Activated naive CD4-positive, alpha-beta T cell treated with anti-CD3 and anti-CD28 coated beads, Interleukin-2, amount 50 U/mL, for 72 hours (primary cell): ENCODE measurements at places on chromosomes 6 and 20. TPM values are rescaled to one million over a fixed set of nuclear protein-coding genes. Genes with fewer than 3 reads are reported as not detected.

GRCh38 chr6:2730353-2731107, 20.2 kb downstream of the MYLK4 start:
- DNase-seq, result no peak

GRCh38 chr6:82370788-82371187, 7.2 kb downstream of the TPBG start:
- no peak for DNase-seq

- no peak for DNase-seq
Measured at GRCh38 chr6:126156973-126157372, 170.6 kb downstream of the TRMT11 start.

DNA sequence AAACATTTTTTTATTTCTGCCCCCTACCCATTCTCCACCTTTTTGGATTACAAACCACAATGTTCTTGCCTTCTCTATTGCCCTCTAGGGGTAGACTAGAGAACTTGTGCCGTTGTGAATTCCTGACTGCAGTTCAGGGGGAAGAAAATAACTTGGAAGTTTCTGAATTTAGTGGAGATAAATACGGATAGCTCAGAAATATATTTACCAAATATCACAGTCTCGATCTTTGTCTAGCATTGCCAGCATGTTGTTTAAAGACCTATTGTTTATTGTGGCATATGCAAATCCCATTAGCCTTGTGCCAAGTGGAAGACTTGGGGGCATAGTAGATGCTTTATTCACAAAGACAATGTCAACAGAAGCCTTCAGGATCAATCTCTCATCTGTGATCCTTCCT, 154.1 kb upstream of the MMS22L start:
- no peak for DNase-seq

GRCh38 chr6:128784266-128784665, 98.7 kb upstream of the LAMA2 start:
- no peak for DNase-seq

DNA sequence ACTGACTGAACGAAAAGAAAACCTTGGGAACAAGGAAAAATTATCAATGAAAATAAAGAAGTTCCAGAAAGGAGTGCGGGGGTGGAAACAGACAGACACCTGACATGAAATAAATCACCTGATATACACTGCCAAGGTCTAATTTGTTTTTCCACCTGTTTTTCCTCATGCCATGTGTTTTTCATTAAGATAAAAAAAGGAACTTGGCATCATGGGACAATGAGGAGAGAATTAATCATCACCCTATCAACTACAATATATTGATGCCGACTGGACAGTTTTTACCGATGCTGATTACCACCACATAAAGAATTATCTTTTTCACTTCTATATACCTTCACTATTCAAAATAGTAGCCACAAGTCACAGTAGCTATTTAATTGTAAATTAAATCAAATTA, 233.2 kb downstream of the ARHGAP18 start:
- DNase-seq, result no peak

DNA sequence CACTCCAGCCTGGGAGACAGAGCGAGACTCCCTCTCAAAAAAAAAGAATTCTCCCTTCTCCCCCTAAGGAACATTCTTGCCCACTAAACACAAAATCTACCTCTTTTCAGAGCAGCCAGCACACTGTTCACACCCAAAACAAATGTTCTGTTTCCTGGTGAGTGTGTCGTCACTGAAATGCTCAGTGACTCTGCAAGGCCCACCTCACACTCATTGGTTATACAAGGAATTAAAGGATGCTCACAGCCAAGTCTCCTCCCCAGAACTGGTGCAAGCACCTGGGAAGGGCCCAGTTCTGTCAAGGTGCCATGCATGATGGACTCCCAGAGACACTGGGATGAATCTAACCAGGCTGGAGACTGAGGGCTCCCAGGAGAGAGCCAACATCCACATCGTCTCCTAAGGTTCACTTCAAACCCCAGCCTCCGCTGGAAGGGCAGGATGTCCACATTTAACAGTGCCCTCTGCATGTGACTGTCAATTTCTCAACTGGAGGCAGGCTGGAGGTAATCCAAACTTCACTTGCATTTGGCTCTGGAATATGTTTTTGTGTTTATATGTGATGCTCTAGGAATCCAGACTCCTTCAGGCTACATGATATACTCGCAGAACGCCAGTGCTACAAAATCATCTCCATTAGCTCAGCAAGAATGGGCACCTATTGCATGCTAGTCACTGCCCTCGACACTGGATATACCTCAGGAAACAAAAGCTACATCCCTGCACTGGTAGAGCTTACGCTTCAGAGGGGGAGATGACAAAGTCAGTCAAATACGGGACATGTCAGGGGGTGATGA, 7.1 kb downstream of the RRBP1 start:
- DNase-seq, result no peak

DNA sequence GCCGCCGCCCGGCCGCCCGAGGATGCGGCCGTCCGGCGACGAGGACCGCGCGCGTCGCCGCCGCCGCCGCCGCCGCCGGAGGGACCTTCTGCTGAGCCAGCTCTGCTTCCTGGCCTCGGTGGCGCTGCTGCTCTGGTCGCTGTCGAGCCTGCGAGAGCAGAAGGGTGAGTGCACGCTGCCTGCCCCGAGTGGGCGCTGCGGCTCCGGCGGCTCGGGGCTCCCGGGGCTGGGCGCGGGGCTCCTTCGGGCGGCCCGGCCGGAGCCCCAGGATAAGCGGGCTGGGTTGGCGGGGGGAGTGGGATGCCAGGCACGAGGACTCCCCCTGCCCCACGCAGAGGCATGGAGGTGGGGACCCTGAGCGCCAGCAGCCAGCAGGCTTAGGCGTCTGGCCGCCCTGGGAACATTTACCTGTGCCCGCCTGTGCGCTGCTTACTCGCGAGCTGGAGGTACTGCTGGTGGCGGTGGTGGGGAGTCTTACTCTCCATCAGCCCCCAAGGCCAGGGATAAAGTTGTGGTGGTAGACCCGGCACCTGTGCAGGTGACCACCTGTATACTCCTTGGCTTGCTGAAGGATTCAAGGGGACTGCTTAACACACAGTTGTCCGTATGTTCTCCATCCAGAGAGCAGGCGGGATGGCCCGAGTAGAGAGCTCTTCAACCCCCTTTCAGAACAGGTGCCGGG, 520 bp downstream of the SLC24A3 start:
- DNase-seq, result no peak

DNA sequence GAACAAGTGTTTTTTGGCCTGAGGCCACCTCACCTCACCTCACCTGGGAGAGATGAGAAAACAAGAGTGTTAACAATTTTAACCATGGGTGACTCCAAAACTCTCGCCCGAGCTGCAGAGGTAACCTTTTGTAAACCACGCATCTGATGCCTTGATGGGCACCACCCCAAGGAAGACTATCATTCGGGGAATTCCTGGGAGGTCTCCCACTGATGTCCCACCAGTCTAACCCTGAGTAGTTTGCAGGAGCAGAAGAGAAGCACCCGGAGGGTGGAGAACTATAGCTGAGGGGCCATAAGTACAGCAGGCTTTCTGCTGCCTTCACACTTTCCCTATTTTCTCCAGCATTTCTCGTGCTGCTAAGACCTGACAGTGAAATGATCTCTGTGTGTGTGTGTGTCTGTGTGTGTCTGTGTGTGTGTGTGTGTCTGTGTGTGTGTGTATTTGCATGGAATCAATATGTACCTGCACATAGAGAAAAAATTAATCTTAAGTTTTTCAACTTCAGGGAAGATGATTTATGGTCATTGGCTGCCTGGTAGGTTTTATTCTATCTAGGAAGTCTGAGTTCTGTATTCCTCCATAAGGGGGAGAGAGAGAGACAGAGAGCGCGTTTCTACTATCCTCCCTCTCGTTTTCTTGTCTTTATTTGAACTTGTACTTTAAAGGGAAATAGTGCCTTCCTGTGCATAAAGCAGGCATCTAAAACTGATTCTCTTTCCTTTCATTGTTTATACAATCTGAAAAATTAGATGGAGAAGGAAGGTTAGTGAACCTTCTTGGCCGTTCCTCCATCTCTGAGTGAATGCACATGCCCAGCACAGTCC, 75.8 kb downstream of the CAP2 start:
- no peak for DNase-seq

GRCh38 chr6:136920671-136921380, 1.3 kb upstream of the SLC35D3 start:
- peak; percentile 14 for DNase-seq

DNA sequence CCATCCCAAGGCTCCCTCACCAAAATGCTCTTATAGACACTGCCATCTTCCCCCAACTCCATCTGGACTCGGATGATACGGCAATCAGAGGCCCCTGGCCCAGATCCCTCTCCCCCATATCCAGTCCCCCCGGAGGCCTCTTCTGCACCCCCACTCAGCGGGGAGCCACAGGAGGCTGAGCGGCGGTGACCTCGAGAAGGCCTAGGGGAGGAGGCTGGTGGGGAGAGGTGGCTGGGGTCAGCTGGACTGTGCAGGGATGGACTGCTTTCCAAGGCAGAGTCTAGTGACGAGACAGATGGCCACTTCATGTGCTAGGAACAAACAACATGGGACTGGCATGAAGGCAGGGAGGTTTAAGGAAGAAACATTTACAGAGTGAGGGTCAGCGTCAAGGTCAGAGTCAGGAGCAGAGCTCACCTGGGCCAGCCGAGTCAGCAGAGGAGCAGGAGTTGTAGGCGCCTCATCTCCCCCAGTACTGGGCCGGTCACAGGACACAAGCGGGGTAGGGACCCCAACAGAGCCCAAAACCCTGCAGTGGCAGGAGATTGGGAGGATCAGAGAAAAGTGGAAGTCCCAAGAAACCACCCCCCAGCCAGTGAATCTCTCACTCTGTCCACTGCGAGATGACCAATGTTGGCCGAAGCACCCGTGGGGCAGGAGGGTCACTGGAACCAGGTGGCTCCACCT, 3.7 kb downstream of the PFDN6 start:
- no peak for DNase-seq

GRCh38 chr6:32215617-32216016, 8.2 kb downstream of the NOTCH4 start:
- no peak for DNase-seq

DNA sequence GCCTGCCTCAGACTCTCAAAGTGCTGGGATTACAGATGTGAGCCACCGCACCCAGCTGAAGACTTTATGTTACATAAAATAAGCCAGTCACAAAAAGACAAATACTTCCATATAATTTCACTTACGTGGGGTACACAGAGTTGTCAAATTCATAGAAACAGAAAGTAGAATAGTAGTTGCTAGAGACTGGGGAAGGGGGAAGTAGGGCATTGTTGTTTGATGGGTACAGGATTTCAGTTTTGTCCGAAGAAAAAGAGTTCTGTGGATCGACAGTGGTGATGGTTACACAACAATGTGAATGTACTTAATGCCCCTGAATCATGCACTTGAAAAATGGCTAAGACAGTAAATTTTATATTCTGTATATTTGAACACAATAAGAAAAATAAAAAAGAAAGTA, 41.6 kb upstream of the ANKEF1 start:
- no peak for DNase-seq

DNA sequence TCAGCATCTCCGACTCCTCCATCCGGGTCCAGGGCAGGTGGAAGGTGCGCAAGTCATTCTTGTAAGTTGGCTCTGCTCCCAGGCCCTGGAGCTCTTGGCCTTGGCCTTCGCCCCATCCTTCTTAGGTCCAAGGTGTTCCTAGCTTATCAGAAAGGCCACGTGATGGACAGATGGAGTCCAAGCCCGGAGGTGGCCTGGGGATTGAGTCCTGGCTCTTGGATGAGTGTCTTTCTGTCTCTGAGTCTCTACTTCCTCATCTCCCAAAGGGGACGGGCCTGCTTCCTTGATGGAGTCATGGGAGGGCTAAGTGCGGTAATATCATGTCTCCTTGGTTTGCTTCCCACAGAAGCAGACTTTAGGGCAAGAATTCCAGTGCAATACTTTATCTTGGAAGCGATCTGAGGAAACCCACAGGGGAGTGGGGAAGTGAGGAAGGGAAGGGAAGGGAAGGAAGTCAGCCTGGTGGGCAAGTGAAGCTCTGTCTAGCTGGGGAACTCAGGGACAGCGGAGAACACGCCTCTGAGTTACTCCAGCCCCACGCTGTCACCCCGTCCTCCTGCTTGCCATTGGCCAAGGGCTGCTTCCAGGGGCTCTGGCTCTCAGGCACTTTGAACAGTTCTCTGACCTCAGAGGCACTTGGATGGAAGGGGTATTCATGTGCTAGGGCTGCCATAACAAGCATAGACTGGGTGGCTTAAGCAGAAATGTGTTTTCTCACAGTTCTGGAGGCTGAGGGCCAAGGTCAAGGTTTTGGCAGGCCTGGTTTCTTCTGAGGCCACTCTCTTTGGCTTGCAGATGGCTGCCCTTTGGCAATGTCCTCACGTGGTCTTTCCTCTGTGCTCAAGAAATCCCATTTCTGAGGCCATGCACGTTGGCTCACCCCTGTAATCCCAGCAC, 4.8 kb downstream of the LBP start:
- no peak for DNase-seq

GRCh38 chr6:6217855-6218758, 102.4 kb downstream of the F13A1 start:
- no peak for DNase-seq

DNA sequence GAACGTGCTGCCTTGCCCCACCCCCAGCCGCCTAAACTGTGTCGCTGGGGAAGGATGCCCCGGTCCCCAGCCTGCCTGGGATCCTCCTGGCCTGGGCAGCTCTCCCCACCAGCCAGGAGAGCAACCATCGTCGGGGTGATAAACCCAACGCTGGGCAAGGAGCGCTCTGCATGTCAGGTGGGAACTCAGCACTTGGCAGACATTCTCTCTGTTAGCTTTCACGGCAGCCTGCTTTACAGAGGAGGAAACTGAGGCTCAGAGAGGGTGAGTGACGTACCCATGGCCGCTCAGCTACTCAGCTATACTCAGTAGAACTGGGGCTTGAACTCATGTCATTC, 37.9 kb downstream of the RBM38 start:
- no peak for DNase-seq

Gene TEAD3
- total RNA-seq, result 2.4 TPM

Gene FAM217A
- not detected for total RNA-seq

Gene PROKR2
- total RNA-seq, result not detected

Gene SIRPD
- not detected for total RNA-seq

Gene AAR2
- total RNA-seq, result 21.8 TPM

Gene CST11
- total RNA-seq, result not detected

Gene DEF6
- 107 TPM for total RNA-seq
